ENCODE measurements at places on chromosomes 2 and 18.

- DNase-seq: no peak
These were observed 3.5 kb upstream of the GDF7 start for GRCh38 chr2:20663196-20664070.

DNA sequence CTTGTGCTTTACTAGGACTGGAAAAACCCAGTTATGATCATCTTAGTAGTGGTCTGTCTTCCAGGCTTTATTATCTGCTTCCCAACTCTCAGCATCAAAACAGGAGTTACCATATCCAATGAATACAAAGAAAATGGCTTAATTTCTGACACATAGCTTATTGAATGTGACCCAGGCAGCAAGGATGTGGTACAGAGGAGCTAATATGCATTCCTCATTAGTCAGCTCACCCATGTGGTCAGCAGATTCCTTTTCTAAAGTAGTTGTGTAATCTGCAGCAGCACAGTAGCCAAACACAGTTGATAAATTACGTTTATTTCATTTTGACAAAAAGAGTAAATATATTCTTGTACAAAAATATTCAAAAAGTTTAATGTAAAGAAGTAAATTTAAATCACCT, 43.6 kb downstream of the TSPYL6 start:
- DNase-seq: no peak

DNA sequence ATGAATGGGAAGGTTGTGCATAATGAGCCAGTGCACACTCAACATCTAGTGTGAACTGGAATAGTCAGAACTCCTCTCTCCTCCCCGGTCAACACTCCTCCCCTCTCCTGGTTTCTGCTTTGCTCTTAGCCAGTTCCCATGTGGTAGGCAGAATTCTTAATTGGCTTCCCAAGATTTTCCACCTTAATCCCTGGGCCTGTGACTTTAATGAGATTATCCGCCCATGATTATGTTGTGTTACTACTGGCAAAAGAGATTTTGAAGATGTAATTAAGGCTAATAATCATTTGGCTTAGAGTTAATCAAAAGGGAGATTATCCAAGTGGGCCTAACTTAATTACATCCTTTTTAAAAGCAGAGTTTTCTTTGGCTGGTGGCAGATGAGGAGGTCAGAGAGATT, 34.2 kb upstream of the REV1 start:
- no peak for DNase-seq

DNA sequence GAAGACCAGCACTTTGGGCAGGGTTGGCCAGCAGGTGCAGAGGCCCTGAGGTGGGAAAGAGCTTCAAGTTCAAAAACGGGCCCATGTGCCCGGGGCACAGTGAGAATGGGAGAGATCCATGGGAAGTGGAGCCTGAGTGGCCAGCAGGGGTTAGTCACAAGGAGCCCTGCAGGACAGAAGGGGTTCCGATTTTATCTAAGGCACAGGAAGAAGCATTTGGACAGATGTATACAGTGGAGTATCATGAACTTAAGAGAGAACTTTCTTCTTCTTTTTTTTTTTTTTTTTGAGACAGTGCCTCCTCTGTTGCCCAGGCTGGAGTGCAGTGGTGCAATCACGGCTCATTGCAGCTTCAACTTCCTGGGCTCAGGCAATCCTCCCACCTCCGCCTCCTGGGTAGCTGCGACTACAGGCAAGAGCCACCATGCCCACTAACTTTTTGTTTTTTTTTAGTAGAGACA, 24.0 kb downstream of the WIPF1 start:
- peak; percentile 14 for DNase-seq

DNA sequence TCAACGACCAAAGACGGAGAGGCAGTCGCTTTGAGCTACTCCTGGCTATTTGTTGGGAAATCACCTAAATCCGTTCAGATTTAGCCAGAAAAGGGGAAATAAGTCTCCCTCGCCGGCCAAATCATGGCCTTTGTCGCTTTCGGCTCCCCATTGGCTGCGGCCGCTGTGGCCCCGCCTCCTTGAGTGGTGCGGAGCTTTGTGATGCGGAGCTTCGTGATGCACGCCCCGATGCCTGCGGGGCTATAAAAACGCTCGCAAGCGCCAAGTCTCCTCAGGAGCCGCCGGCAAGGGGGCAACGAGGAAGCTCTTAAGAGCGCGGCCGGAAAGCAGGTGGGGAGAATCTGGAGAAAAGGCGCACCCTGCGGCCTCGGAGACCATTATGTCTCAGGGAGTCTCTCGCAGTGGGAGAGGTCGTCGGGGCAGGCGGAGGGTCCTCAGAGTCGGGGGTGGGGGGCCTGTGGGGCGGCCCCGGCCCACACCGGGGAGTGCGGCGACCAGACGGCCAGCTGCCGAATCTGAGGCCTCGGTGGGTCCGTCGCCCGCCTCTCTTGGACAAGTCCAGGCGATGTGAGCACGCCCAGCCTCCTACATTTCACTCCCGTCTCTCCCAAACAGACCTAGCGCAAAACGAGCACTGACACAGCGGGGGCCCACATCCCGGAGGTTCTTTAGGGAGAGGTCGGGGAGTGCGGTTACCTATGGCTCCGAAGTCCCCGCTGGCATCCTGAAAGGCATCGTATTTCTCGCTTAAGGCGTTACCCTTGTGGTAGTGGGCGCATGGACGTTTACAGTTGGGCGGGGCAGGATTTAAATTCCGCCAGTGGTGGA, at the start of gene CABYR:
TSS of gene CABYR (plus strand) at position 274 of the 828 bp plus-strand sequence. CDS start 4,053 bp downstream, outside the sequence.
- DNase-seq: peak; percentile 64

DNA sequence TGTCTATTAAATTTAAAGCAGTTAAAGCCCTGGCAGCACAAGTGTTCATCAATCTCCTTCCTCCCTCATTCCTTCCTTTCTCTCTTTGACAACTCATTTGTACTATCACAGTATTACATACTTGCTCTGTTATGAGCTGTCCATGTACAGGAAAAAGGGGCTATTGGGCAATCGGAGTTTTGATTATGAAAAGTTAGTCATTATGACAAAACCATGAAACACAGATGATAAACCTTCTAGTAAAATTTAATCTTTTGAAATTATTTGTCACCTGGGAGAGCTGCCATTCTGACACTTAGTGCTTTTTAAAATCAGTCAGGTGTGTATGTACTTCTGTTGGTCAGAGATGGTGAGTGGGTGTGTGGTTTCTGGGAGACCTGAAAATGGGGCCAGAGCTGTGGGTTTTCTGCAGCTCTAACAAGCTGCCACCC, 39.4 kb downstream of the MAP4K4 start:
- no peak for DNase-seq

DNA sequence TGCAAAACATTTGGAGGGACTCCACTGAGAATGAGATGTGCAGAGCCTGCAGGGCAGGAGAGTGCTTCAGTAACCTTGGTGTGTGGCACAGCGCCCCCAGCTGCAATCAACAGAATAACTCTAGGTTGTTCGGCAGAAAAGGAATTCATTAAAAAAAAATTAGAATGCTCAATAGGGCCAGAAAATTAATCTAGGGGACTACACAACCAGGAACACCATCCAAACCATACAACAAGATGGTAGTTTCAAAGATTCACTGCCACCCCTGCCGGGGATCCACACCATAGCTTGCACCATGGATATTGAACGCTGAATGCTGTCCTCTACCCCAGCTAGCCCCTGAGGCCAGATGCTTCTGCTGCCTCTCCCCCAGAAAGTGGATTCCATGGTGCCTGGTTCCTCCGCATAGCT, 50.1 kb downstream of the THUMPD2 start:
- DNase-seq: no peak

DNA sequence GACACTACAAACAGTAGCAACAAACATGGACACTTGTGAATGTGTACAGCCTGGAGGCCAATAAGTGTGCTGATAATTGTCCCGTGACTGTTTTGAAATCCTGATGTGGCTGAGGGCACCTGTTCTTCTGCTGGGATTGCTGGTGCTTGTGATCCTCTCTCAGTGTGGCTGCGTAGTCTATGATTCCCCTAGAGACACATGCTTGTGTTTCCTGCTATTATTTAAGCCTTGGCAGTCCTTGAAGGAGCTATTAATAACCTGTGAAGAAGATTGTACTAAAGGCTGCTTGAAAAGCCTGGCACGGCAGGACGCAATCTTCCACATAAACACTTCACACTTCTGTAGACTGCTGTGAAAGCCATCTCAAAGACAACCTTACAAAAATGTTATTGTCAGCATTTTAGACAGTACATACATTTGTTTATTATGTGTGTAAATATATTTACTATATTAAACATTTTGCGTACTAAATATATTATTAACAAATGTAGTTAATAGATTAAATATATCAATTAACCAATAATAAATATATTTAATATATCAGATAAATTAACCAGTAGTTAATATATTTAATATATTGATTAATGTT, 71.4 kb downstream of the GALR1 start:
- DNase-seq: no peak

DNA sequence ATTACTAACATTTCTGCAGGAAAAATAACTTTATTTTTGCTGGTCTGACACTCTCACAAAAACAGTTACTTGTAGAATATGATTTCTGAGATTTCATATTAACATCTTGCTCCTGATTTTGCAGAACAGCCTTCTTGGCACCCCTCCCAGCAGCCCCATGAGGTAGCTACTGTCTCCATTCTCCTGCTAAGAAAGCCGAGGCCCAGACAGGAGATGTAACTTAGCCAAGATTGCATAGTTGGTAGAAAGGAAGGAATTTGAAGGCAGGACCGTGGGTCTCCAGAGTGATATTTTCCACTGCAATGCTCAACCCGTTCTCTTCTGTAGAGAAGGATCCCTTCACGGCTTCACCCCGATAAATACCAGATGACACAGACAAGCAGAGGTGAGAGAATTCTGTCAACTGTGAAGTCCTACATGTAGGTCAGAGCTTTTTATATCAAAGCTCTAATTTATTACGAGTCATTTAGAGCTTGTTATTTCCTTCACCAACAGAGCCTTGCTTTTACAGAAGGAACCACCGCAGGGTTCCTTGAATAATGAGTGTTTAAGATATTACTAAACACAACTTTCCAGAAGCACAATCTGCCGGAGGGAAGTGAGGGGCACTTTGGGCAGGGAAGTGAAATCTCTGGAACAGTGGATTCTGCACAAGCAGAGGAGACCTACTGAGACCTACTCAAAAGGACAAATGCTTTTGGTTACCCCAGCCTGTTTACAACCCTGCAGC, 48.0 kb upstream of the MYCN start:
- no peak for DNase-seq

- no peak for DNase-seq
These were observed 71.2 kb upstream of the DOCK10 start for GRCh38 chr2:225113371-225114015.

GRCh38 chr2:127092306-127092705, 14.6 kb downstream of the BIN1 start:
- peak; percentile 7 for DNase-seq

- no peak for DNase-seq
These were observed 264.5 kb downstream of the ATAD2B start for GRCh38 chr2:23662466-23662865.

GRCh38 chr2:26536371-26537068, 58.6 kb upstream of the OTOF start:
- DNase-seq: no peak

GRCh38 chr2:109335631-109336176, 206.7 kb downstream of the SH3RF3 start:
- DNase-seq: peak; percentile 71

GRCh38 chr2:237315170-237315828, 98.7 kb downstream of the COL6A3 start:
- no peak for DNase-seq

DNA sequence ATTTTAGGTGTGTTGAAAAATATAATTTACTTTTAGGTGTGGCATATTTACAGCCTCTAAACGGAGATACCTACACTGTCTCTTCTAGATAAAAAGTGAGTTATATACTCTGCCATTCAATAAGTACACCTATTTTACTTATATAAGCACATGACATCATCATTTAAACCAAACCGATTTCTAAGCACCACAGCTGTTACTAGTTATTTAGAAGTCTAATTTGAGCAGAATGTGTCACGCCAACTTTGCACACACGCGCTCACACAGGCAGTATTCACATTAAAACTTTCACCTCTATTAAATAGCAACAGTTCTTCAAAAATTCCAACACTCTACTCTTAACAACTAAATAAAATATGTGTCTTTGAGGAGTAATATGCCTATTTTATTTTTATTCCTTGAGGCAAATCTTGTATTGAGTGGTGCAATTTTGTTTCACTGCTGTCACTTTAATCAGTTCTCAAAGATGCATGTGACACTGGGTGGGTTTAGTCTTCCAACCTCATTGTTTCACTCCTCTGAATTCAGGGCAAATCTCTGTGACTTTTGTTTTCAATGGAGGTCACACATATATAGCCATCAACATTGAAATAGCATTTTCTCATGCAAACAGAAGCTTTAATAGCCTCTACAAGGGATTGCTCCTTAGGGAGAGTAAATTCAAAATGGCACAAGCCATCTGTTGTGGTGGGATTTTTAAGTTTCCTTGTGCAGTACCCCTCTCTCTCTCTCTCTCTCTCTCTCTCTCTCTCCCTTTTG, 721.0 kb downstream of the PLCL1 start:
- DNase-seq: no peak

DNA sequence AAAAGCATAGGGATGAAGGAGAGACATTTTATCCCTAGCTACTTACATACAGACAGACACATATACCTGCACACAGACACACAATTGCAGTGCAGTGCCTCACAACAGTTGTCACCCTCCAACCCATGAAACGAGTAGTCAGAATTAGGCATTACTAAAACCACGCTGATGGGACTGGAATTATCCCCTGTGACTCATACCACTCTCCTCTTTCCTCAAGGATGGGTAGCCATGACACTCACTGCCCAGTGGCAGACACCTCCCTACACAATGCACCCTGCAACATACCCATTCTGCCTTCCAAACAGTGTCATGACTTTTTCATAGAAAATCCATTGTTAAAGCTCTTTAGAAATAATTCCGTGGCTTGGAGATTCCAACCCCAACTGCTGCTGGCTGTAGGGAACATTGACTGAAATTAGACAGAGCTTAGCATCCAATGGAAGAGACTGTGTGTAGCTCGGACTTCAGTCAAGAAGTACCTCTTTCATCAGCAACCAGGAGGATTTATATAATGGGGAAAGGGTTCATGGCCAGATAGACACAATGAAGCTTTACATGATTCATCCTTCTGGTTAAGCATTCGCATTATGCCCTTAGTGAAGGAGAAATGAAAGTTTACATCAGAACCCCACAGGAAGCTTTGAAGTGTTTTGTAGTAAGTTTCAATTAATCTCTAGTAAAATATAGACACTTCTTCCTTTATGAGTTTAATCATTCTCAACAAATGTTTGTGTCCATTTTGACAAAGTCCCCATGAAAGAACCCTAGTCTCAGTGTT, 155.2 kb downstream of the FBXO15 start:
- DNase-seq: no peak

GRCh38 chr2:74873678-74874640, 40.0 kb downstream of the HK2 start:
- no peak for DNase-seq

- no peak for DNase-seq
These were observed 440.8 kb upstream of the CDH20 start for GRCh38 chr18:60892441-60892840.

GRCh38 chr18:7174344-7175095, 56.4 kb upstream of the LRRC30 start:
- DNase-seq: no peak

- DNase-seq: no peak
These were observed 30.1 kb downstream of the INO80C start for GRCh38 chr18:35467624-35468016.

GRCh38 chr18:38695559-38696280, 1130.1 kb upstream of the CELF4 start:
- DNase-seq: no peak

Data from T-helper 2 cell (primary cell).